Muscle of back (tissue), 13 donors: ENCODE measurements at places on chromosomes 12 and 14.

GRCh38 chr12:96069511-96070231 lies 34.3 kb upstream of the LTA4H start:
- no peak for DNase-seq

GRCh38 chr14:53376064-53376463 lies 222.9 kb upstream of the DDHD1 start:
- DNase-seq, result no peak

GRCh38 chr14:96255501-96256366 lies at the start of gene BDKRB1:
TSS of gene BDKRB1 (plus strand) at chr14:96256210. CDS start at chr14:96263683, 7,473 bp downstream.
- peak; percentile 87 for DNase-seq

DNA sequence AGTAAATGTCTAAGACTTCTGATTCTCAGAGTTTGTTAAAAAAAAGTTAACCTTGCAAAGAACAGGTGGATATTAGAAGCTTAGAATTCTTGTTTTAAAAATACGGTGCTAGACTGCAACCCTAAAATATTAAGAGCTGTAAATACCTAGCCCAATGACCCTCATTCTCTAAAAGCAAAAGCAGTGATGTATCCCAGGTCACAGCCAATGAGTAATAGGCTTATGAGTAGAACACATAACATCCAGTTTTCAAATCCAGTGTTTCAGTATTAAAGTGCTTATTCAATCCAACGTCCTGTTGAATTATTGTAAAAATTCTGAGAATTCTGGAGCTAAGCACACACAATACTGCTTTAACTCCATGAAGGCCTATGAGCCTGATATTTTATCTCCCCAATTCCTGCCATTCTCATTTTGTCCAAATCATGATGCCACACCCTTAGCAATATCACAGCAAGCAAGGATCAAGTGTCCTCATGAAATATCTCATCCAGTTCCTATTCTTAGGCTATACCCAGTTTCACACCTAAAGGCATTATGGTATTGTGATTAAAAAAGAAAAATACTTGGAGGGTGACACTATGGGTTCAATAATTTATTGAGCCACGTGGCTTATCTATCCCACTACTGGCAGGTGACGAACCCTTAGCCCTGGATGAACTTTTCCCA lies 15.3 kb upstream of the ARID4A start:
- DNase-seq, result no peak

DNA sequence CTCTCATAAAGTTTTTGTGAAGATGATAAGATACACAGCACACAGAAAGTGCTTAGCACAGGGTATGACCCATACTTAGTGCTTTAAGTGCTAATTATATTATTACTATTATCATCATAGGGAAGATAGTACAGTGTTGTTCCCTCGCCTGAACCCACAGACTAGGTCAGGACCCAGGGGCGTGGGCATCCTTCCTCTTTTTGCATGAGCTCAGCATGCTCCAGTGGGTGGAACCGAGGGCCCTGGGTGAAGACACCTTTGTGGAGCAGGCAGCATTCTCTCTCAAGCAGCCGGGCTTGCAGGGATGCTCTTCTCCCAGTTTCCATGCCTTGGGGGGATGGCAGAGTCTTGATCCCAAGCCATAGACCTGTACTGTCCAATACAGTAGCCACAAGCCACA lies 34.8 kb downstream of the CRACR2A start:
- no peak for DNase-seq

- no peak for DNase-seq
These were observed 37.9 kb downstream of the ISCA2 start for GRCh38 chr14:74531467-74531866.

GRCh38 chr12:39503439-39503838 lies 60.5 kb upstream of the KIF21A start:
- DNase-seq, result no peak

DNA sequence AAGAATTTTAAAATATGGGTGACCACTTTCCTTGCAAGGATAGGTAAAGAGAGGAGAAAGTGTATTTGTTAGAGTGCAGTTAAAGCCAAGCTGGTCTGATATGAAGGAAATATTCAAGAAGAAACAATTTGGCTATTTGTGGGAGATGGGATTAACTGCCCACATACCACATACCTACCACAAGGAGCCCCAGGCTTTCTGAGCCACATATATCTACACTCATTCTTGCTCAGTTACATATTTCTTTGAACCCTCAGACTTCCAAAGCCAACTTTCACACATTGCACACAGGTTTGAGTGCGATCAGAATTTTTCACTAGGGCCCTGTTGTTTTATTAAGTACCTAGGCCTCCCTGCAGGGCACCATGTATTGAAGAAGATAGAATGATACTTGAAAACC lies 330.2 kb downstream of the ZFP36L1 start:
- DNase-seq, result no peak

DNA sequence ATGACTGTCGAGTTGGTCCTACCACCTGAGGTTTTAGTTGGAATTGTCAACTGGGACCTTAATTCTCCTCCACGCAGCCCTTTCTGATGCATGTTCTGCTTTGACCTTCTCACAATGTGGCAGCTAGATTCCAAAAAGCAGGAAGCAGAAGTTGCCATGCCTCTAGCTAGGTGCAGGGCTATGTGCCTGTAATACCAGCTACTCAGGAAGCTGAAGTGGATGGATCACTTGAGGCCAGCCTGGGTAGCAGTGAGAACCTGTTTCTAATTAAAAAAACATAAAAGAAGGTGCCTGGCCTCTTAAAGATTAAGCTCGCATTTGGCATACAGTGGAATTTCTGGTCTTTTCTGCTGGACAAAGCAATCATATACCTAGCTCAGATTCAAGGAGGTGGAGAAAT lies 77.1 kb downstream of the FGD4 start:
- DNase-seq, result no peak

DNA sequence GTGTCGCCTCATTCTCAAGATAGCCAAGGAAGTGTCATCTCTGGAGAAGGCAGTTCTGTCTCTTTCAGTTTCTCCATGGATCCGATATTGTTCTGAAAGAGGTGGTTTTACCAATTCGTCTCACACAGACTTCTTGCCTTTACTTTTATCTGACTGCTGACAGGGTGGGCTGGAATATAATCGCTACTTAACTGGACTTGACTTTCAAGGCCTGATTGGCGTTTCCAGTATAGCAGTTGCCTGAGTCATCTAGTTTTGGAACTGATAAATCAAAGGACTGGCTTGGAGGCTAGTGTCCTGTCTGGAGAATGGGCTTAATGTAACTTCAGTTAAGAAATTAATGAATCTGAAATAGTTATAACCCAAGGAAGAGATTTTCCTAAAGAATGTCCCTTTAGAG lies 21.6 kb downstream of the PRKCH start:
- no peak for DNase-seq

DNA sequence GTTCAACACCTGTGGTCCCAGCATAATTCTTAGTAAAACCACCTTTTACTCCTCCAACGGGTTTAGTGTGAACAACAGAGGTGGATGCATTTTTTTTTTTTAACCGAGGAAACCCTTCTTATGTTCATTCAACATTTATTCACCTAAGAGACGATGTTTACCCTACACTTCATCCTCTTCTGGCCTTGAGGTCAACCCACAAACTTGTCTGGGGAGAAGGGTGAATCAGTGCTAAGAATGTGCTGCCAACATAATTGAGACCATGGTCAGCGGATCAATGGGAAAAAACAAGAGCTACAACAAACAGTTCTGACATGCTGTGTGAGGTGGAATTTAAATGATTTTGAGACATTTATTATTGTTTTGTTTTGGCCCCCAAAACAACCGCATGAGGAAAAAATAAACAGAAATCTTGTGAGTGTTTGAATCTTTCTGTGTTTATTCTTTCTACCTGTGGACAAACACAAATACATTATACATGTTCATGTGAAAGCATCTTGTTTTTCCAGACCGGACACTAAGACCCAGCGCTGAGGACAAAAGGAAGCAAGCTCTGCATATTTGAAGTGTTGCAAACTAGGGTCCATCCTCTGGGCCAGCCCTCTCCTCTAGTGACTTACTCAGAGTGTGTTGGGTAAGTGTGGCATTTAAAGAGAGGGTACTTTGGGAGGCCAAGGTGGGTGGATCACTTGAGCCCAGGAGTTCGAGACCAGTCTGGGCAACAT lies 5.1 kb upstream of the USP30 start:
- no peak for DNase-seq

DNA sequence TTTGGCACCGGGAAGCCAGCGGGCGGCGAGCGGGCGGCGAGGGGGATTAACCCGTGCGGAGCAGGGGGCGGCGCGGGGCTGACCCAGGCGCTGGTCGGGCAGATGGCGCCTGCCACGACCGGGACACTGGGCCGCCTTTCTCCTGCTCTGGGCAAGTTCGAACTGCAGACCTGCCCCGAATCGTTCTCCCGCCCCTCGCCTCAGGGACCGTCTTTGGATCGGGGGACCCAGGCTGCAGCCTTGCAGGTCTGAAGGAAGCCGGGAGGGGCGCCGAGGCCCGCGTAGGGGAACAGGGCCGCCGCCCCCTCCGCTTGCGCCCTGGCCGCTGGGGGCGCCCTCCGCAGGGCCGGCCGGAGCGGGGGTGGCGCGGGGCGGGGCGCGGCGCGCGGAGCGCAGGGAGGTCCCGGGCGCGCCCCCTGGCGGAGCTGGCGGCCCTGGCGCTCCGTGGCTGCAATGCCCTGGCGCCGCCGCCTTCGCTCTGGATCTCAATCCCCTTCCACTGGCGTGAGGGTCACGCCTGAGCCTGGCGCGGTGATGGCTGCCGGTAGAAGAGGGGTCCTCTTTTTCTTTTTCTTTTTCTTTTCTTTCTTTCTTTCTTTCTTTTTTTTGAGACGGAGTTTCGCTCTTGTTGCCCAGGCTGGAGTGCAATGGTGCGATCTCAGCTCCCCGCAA lies 449 bp upstream of the LTBP2 start:
- peak; percentile 81 for DNase-seq

- peak; percentile 76 for DNase-seq
These were observed 1.8 kb upstream of the ZBTB39 start for GRCh38 chr12:57008178-57008577.

- no peak for DNase-seq
These were observed 865.4 kb upstream of the TMEM132C start for GRCh38 chr12:127401536-127401935.

DNA sequence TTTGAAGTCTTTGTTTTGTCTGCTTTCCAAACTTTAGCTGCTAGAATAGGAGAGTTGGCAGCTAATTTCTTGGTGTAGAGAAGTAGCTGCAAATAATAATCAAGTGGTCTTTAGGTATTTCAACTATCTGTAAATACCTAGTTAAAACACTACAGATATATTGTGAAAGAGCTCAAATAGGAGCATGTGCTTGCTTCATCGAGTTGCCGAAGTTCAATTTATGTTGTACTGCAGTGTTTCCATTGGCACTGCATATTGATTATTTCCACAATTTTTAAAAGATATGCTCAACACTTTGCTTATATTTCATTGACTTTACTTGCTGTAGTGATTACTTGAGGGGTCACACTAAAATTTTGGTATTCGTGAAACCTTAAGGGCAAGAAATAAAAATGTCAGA lies 131.6 kb upstream of the BMP4 start:
- DNase-seq, result no peak

DNA sequence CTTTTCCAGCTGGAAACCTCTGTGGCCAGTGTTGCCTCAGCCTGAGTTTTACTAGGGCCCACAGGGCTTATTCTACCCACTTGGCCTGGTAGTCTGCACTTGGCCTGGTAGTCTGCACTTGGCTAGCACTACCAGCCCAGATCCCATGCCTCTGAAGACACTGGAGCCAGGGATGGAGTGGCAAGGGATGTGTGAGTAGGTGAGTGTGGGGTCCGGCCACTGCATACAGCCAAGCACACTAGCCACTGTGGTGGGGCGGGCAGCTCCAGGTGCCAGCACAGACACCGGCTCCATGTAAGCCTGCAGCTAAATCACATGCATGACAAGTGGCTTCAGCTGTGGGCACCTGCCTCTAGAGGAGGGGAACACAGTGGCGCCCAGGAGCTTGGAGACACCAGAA lies 63.4 kb upstream of the NAV3 start:
- DNase-seq, result no peak

- DNase-seq, result no peak
These were observed 14.1 kb downstream of the SIVA1 start for GRCh38 chr14:104766863-104767633.

GRCh38 chr12:4267704-4268328 lies 5.7 kb upstream of the CCND2 start:
- no peak for DNase-seq

- no peak for DNase-seq
These were observed 57.7 kb upstream of the DLK1 start for GRCh38 chr14:100669011-100669412.

DNA sequence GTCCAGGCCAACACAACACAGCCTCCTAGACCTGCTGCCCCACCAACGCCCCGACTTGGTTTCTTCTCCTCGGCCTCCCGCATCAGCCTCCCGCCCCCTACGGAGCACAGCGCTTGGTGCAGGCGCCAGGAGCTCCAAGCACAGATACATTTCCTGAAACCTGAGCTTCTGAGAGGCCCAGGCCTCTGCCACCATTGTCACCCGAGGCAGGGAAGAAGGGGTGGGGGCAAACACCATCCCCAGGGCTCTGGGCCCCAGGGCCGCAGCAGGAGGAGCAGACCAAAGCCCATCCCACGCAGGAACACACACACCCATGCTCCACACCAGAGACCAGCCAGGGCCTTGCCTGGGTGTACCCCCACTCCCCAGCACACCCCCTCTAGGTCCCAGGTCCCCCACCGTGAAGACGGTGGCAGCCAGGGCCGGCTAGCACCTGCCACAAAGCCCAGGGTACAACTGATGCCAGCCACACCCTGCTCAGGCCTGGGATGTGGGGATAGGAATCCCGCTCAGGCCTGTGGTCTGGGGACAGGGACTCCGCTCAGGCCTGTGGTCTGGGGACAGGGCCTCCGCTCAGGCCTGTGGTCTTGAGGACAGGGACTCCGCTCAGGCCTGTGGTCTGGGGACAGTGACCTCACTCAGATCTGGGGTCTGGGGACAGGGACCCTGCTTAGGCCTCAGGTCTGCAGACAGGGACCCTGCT lies 5.4 kb downstream of the JAG2 start:
- no peak for DNase-seq

GRCh38 chr12:53073881-53074280 lies 5.3 kb downstream of the SPRYD3 start:
- no peak for DNase-seq

GRCh38 chr12:96510306-96510764 lies 21.0 kb downstream of the CFAP54 start:
- DNase-seq, result no peak

- DNase-seq, result no peak
These were observed 1.3 kb downstream of the DDN start for GRCh38 chr12:48997719-48998496.

- DNase-seq, result no peak
These were observed 83.4 kb downstream of the RTN1 start for GRCh38 chr14:59787045-59787674.

DNA sequence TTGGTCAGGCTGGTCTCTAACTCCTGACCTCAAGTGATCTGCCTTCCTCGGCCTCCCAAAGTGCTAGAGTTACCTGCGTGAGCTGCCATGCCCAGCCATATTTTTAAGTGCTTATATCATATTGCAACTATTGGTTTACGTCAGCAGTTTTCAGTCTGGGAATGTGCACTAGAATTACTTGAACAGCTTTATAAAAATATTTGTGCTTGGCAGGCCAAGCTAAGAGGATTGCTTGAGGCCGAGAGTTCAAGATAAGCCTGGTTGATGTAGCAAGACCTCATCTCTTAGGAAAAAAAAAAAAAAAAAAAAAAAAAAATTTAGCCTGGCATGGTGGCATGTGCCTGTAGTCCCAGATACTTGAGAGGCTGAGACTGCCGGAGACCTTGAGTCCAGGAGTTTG lies 17.1 kb downstream of the KIAA0586 start:
- no peak for DNase-seq

GRCh38 chr12:1138691-1139090 lies 147.7 kb downstream of the ERC1 start:
- DNase-seq, result no peak
